ENCODE measurements at places on chromosomes 2 and 18.

DNA sequence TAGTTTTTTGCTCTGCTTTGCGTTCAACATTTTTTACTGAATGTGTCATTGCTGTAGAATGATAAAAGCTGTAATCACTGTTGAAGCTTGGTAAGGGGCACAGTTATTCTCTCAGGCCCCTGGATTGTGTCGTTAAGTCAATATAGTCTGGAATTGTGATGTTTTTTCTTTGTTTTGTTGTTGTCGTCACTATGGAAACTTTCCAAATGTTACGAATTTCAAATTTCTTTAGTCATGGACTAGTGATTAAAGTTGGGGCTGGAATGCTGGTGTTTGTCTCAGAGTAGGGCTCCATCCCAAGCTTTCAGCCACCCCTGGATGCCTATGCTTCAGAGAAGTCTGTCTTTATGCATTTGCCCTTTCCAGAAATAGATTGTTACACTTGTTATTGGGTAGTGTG, 287.2 kb downstream of the CDH19 start:
- no peak for DNase-seq
- no peak overlapping the region for H3K27ac ChIP-seq
- no peaks in the 10 kb centered on the region for H3K36me3 ChIP-seq
- H3K27me3 ChIP-seq, result no peaks in the 10 kb centered on the region
- no peak overlapping the region for H3K4me3 ChIP-seq

DNA sequence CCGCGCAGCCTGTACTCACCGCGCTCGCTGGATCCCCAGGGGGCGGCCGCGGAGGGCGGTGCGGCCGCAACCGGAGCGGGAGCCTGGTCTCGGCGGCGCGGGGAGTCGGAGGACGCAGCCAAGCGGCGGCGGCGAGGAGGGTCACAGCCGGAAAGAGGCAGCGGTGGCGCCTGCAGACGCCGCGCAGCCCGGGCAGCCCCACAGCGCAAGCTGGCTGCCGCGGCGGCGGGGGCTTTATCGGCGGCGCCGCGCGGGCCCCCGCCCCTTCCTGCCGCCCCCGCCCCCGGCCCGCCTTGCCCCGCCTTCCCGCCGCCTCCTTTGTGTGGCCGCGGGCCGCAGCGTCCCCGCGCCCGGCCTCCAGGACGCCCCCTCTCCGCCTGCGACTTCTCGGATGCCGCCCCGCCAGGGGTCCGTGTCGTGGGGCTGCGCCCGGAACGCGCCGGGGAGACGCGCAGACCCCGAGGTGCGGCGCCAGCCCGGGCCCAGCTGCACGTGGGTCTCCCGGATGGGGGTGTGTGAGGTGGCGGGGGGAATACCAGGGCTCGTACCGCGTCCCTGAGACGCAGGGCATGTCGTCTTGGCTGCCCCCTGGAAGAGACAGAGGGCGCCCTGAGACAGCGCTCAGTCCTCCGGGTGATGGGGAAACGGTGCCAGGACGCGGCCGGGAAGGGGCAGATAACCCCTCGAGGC, at the start of gene SERPINE2:
TSS of gene SERPINE2 (minus strand) at position 207 of the 690 bp plus-strand sequence. CDS start 37,386 bp downstream, outside the sequence.
- H3K4me3 ChIP-seq, result peak within 1 kb of the TSS; percentile 81
- H3K4me1 ChIP-seq, result peaks cover 7% of the 10 kb centered on the region
- peak; percentile 54 for DNase-seq
- no peaks in the 10 kb centered on the region for H3K36me3 ChIP-seq

GRCh38 chr2:134232868-134233727, 20.8 kb upstream of the MGAT5 start:
- H3K36me3 ChIP-seq, result peaks cover 7% of the 10 kb centered on the region
- DNase-seq, result no peak
- H3K4me1 ChIP-seq, result peaks cover 37% of the 10 kb centered on the region
- H3K27ac ChIP-seq, result peak overlapping the region; percentile 75
- peak overlapping the region; percentile 66 for H3K4me3 ChIP-seq
- H3K27me3 ChIP-seq, result no peaks in the 10 kb centered on the region

GRCh38 chr18:7740821-7741220, 173.7 kb downstream of the PTPRM start:
- no peaks in the 10 kb centered on the region for H3K4me1 ChIP-seq
- H3K36me3 ChIP-seq, result peaks cover 8% of the 10 kb centered on the region
- no peak for DNase-seq
- H3K27me3 ChIP-seq, result no peaks in the 10 kb centered on the region

DNA sequence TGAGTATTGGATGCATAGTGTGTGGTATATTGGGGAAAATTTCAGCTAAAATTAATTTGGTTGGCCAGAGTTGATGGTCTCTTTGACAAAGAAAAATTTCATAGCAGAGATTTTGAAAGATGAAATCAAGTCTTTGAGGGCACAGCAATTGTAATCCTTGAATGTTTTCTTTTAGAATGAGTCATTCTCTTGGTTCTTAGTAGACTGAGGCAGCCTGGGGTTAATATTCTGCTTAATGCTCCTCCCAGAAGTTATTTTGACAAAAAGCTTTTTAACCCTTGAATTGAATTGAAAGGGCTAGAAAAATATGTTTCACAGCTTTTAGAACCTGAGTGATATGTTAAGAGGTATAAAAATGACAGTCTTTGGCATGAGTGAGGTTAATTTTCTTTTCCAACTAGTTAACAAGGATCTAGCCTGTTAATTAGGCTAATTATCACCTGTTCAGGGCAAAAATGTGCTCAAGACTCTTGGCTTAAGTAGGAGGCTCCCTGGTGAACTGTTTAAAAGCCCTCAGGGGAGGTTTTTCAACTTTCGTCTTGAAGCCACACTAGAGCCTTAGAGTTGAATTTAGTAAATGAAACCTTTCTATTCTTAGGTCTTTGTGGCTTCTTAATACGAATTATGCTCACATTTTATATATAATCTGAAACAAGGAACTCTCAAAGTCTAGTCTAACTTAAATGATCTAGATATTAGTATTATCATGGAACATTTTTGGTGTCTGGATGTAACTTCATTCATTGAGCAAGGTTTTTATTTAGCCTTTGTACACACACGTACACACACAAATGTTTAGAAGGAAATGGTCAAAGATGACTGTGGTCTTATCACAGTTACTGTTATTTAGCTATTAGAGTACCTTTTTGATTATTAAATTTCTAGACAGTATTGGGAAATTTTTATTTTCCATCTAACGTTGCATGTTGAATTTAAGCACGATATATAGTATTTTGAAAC, 272.5 kb downstream of the ZNF407 start:
- no peaks in the 10 kb centered on the region for H3K36me3 ChIP-seq
- H3K27me3 ChIP-seq, result no peaks in the 10 kb centered on the region
- H3K4me3 ChIP-seq, result no peak overlapping the region
- no peak overlapping the region for H3K27ac ChIP-seq

GRCh38 chr2:105398336-105399206, at the start of gene FHL2:
FHL2 (minus strand) TSS chr2:105399051; CDS start chr2:105386516, 12,535 bp downstream.
- H3K4me1 ChIP-seq, result peaks cover 6% of the 10 kb centered on the region
- peak within 1 kb of the TSS; percentile 88 for H3K4me3 ChIP-seq
- no peak within 1 kb of the TSS for H3K27ac ChIP-seq
- H3K36me3 ChIP-seq, result no peaks in the 10 kb centered on the region
- peak; percentile 61 for DNase-seq
- H3K27me3 ChIP-seq, result peaks cover 9% of the 10 kb centered on the region

DNA sequence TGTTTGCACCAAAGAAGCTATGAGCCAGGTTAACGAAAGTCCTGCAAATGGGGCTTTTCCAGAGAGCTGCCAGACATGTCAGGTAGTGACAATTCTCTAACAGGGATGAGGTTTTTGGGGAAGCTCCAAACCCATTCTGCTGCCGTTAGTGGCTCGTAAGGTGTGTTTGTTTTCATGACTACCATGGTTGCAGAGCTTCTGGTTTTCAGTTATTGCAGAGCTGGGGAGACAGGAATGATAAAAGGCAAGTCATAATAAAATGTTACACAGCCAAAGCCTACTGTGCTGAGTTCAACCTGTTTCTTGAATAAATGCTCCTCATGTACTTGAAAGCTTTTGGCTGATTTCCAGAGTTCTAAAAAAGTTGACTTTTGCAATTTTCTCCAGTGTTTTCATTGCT, 209.2 kb upstream of the STK17B start:
- no peak for DNase-seq
- H3K27ac ChIP-seq, result no peak overlapping the region
- no peaks in the 10 kb centered on the region for H3K4me1 ChIP-seq
- no peak overlapping the region for H3K4me3 ChIP-seq
- H3K27me3 ChIP-seq, result no peaks in the 10 kb centered on the region
- no peaks in the 10 kb centered on the region for H3K36me3 ChIP-seq
